ENCODE measurements at places on chromosomes 16 and 17. TPM values are rescaled to one million over a fixed set of nuclear protein-coding genes. Genes with fewer than 3 reads are reported as not detected.

KRTAP4-6 gene
- total RNA-seq, result not detected

SPATA32 gene
- not detected for total RNA-seq

GRCh38 chr17:51730303-51731050 is 428.0 kb downstream of the CA10 start:
- no peak for DNase-seq

GRCh38 chr16:55179852-55180585 is 144.0 kb upstream of the IRX6 start:
- no peak for DNase-seq

NLK gene
- 22.8 TPM for total RNA-seq

- no peak for DNase-seq
These were observed 6.0 kb downstream of the ZNF213 start for GRCh38 chr16:3140603-3141427.

DNA sequence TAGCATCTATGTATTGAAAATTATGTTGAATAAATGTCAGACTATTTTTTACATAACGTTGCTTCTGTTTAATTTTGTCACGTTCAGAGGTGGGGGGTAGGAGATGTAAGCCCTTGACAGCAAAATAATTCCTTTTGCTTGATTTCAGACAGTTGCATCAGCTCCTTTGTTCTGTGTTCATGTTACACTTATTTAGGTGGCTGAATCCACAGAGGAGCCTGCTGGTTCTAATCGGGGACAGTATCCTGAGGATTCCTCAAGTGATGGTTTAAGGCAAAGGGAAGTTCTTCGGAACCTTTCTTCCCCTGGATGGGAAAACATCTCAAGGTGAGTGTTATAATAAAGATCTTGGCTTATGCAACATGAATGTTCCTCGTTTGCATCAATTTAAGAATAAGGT is 4.5 kb downstream of the HERPUD1 start:
- DNase-seq, result no peak

BIRC5 gene
- 0.69 TPM for total RNA-seq

GRCh38 chr17:75808549-75808904 is 23.9 kb downstream of the UNK start:
- no peak for DNase-seq

DNA sequence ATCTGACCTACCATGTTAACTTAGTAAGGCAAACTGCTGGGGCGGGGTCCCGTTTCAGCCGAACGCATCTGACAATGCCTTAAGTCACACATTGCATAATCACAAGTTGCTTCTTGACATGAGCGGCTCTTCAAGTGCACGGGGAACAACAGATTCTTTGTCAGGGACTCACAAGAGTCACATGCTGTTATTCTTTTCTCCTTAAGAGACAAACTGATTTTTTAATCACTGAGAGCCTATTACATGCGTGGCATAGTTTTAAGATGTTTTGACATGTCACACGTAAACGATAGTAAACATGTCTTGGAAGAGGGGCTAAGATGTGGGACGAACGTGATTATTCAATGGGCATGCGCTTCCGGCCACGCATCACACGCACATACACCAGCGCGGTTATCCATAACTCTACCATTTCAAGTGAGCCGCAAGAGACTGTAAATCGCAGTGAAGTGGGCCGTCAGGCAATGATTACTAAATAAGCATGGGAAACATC is 63.4 kb downstream of the ADCY9 start:
- peak; percentile 69 for DNase-seq

DNA sequence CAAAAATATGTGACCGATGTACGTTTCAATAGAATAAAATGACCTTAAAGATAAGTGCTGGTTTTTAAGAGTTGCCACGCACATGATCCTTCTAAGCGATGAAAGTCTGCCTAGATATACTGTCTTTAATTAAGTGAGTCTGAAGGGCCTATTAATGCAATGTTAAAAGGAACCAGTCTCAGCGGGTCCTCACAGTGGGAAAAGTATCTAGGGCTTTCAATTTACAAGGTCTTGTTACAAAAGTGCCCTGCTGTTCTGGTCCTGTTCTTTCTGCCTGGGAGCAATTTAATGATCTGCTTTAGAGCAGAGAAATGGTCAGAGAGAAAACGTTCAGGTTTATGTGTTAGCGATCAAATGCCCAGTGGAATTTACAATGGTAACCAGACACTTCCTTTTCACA is 864.0 kb downstream of the KCNJ2 start:
- no peak for DNase-seq

FOXN1 gene
- total RNA-seq, result not detected

CDH3 gene
- 0.99 TPM for total RNA-seq

DNA sequence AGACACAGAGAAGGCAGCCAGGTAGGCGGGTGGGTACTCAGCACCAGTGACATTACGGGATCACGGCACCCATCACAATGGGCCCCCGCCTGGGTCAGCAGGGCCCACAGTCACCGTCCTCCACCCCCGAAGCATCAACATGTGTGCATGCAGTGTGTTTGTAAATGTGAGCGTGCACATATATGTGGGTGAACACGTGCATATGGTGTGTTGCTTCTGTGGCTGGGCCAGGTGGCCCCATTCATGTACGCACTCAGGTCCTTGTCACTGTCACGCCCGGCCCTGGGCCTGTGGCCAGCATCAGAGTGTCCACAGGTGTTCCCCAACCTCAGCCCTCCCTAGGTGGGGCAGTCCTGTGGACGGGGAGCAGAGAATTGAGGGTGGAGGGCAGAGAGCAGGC is 37.1 kb downstream of the TNFRSF13B start:
- DNase-seq, result peak; percentile 19

DNA sequence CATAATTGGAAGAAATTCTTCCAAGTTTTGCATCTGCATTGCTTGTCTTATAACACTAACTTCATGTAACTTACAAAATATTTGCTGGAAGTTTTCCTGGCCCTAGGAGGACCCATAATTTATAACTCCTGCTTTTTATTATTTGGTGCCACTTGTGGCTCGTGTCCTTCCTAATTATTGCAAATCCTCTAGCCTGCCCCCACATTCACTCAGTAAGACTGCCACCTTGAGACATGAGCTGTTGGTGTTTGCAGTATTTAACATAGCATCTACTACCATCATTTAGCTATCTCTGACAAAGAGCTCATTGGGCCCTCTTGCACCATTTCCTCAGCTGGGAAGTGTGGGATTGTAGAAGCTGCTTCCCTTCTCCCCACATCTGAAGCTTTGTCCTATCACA is 49.5 kb downstream of the FTO start:
- no peak for DNase-seq

DNA sequence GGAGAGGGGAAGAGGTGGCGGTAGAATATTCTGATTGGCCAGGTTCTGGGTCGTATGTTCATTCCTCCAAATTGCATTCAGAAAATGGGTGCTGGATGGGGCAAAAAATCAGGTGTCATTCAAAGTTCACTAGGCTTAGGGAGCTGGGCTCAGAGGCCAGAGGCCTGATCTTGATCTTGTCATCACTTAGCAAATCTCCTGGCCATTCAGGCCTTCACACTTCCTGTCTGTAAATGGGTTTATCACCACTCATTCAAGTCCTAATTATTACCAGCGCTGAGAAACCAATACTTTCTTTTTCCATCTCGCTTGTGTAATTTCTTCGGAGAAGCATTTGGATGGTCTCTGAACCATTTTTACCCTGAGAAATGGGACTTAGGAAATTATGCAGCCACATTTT is 50.8 kb downstream of the BMERB1 start:
- DNase-seq, result no peak

All from left ventricle myocardium superior (tissue), 1 donor.